ENCODE measurements at places on chromosomes 7 and 10.

DNA sequence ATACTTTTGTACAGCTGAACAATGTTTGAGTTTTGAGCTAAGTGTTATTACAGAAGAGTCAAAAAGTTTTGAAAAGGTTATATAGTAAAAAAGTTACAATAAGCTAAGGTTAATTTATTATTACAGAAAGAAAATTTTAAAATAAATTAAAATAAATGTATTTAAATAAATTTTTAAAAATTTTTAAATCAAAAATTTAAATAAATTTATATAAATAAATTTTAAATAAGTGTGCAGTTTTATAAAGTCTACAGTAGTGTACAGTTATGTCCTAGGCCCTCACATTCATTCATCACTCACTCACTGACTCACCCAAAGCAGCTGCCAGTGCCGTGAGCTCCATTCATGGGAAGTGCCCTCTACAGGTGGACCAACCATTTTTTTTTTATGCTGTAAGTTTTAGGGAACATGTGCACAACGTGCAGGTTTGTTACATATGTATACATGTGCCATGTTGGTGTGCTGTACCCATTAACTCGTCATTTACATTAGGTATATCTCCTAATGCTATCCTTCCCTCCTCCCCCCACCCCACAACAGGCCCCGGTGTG, 462.9 kb upstream of the ZMIZ1 start:
- DNase-seq, result no peak

- DNase-seq, result no peak
Measured at GRCh38 chr10:58435297-58435985, 50.2 kb downstream of the TFAM start.

GRCh38 chr10:30782537-30783461, 153.2 kb upstream of the LYZL2 start:
- no peak for DNase-seq

GRCh38 chr7:71566376-71566775, 434.4 kb downstream of the GALNT17 start:
- DNase-seq, result no peak

DNA sequence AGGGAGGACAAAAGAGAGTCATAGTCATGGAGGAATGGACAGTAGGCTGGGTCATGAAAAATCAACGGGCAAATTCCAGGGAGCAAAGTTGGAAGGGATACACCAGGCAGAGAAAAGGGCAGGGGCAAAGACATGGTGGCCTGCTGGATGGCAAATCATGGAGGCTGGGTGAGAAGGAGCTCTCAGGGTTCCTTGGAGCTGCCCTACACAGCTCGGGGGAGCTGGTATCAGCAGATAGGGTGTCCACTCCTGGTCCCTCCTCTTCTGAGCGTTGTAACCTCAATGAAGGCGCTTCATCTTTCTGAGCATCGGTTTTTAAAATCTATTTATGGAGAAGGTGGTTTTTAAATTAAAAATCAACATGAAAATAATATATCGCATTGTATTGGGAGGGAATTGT, 27.9 kb upstream of the EIF5AL1 start:
- DNase-seq, result no peak
